ENCODE measurements at places on chromosomes 11 and 22.

DNA sequence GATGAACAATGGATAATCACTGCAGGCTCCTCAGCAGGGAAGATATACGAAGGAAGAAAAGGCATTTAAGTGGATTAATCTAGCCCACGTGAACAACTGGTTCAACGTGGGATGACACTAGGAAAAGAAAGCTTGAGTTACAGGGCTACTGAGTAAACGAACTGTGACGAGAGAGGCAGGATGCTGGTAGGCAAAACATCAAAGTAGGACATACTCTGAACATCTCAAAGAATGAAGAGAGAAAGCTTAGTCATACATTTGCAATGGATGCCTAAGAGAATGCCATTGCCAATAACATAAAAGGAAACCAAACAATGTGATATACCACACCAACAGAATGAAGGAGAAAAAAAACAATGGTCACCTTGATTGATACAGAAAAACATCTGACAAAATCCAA is 12.9 kb downstream of the USP28 start:
- no peak for DNase-seq

DNA sequence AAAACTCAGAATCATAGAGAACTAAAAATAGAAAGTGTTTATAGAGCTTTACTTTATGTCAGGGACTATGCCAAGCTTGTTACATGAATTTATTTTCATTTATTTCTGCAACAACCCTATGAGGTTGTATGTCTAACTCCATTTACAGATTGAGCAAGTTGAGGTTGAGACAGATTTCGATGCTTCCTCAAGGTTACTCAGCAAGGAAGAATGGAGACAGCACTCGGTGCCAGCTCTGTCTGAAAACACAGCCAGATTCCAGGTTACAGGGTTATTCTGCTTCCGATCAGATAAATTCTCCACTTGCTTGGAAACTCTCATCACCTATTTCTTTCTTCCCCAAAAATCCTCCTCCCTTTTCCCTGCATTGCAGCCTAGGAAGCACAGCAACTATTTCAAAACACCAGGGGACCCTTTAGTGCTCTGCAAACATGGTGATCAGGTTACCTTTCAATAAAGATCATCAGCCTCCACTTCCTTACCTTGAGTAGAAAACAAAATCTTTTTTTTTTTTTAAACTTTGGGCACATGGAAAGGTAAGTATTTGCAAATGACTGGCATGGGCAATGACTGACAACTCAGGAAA is 7.0 kb downstream of the MMP3 start:
- DNase-seq: no peak

- no peak for DNase-seq
These were observed 174.1 kb downstream of the CSNK2A3 start for GRCh38 chr11:11178671-11179638.

DNA sequence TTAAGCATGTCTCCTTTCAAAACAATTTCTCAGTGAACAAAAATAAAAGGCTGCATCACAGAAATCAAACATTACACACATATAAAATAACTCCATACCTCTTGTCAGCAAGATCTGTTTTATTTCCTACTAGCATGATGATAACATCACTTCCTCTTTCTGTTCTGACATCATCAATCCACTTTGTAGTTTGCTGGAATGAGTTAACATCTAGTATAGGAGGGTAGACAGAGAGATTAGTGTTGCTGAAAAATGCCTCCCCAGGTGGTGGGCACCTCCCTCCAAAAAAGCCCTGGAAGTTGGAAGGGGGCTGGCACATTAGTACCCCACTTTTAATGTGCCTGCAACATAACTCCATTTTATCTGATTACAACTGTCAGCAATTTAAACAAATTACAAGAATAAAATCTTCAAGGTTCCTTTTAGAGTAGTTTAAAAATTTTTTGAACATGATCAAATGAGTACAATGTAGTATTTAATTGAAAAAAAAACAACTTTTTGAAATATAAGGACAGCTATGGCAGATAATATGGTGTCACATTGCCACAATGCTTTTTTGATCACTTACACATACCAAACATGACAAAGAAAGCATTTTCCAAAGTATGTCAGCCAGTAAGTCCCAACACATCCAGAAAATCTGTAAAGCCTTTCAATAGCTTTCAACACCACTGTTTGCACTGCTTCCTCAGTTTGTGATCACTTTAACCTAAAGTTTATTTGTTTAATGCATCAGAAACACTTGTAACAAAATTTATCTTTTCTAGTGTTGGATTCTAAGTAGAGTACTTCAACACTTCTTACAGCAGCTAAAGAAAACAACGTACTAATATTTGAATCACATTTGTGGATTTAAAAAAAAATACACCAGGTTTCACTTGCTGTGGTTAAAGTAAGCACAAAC is 44.5 kb downstream of the RAB6A start:
- no peak for DNase-seq

- DNase-seq: no peak
These were observed 33.2 kb downstream of the OR8B12 start for GRCh38 chr11:124510279-124510678.

DNA sequence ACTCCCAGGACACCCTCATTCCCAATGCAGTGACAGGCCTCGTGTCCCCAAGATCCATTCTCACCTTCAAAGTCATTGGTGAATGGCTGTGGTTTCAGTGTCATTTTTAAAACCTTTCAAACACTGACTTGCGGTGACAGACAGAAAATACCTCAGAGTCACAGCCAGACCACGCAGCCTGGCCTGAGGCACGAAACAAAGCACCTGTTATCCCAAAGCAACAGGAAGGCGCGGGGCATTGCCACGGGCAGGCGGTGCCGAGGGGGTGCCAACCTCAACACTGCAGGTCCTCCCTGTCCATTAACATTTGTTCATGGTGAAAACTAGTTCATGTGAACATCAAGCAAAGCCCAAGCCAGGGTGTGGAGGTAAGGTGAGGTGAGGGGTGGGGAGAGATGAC is 38.2 kb downstream of the RPUSD4 start:
- DNase-seq: no peak

DNA sequence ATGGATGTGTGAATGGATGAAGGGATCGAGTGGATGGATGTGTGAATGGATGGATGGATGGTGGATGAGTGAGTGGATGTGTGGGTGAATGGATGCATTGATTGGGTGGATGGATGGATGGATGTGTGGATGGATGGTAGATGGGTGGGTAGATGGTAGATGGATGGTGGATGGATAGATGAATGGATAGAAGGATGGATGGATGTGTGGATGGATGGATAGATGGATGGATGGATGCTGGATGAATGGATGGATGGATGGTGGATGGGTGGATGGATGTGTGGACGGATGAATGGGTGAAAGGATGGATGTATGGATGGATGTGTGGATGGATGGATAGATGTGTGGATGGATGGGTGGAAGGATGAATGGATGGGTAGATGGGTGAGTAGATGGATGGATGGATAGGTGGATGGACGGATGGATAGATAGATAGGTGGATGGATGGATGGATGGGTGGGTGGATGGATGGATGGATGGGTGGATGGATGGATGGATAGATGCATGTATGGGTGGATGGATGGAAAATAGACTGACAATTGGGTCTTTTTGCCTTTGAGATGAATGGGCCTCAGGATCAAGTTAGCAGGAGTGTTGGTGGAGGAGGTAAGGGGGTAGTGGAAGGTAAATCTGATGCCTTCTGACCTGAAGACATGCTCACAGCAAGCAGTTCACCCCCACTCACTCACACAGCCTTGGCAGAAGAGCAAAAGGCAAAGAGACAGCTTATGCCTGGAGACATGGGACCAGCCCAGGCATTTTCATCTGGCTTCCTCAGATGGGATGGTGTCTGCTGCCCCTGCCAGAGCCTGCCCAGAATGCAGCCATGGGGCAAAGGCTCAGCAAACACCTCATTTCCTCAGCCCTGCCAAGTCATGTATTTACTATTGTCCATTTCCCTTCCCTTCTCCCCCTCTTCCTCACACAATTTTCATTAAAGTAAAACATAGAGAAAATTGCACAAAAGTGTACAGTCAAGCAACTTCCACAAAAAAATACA is 8.0 kb upstream of the FADD start:
- no peak for DNase-seq

- no peak for DNase-seq
These were observed 77.3 kb downstream of the ZBTB44 start for GRCh38 chr11:130237282-130238006.

- DNase-seq: no peak
These were observed 118.5 kb upstream of the LDLRAD3 start for GRCh38 chr11:35825386-35825785.

GRCh38 chr11:27672836-27673464 is 27.3 kb downstream of the BDNF start:
- no peak for DNase-seq

GRCh38 chr11:120723751-120724150 is 212.2 kb downstream of the GRIK4 start:
- no peak for DNase-seq

DNA sequence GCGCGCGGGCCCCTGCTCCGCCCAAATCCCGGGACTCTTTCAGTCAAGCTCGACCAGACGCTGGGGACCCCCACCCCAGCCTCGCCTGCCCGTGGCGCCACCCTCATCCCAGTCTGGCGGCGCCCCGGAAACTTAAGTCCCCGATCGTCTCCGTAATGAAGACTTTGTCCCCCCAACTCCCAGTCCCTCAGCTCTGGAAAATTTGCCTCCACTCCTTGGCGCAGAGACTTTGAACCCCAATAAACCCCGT is 348 bp downstream of the PLCB3 start:
- DNase-seq: no peak

DNA sequence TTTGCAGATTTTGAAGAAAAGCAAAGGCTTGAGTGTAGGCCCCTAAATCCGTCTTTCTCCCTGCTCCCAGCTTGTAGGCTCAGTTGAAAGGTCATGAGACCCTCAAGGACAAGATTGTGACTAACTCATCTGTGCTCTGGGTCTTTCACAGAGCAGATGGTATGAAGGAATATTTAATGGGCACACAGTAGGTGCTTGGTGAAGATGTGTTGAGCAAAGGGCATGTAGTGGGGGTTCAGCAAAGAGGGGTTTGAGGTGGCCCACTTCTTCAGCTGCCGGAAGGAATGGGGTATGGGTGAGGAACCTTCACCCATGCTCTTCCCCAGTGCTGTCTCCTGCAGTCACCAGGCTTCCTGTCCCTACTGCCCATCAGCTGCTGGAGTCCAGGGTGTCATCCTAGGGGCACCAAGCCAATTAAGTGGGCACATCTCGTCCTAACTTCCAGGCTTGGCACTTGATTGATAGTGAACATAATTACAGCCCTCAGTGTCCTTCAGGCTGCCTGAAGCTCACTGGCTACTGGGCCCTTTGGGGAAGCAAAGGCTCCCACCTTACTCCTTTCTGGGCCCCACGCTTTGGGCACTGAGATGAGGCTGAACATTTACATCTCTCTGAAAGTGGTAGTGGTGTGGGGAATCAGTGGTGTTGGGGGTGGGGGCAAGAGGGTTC is 15.0 kb downstream of the DGAT2 start:
- no peak for DNase-seq

DNA sequence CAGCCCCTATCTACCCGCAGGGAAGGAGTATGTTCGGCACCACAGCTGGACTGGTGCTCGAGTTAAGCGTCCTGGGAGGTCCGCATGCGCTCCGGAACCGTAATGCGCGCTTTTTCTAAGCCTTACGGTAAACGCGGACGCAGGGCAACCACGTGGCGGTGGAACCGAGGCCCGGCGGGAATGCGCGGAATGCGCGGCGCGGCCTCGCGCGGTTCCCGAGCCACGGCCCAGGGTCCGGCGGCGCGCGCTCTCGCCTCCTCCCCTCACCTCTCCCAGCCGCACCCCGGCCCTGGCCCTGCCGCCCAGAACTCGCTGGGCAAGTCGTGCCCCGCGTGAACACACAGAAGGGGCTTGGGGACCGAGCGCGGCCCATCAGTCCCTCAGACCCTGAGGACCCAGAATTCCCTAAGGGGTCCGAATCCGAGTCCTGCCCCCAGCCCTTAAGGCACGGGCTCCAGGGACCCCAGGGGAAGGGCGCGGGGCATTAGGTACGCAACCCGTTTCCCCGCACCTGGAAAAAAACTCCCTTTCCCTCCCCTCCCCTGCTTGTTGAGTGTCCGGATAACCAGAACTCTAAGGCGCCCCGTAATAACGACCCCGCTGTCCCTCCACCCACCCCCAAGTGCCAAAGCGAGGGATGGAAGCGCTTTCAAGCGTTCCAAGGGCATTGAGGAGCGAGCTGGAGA is 4.3 kb upstream of the CCND1 start:
- DNase-seq: no peak

DNA sequence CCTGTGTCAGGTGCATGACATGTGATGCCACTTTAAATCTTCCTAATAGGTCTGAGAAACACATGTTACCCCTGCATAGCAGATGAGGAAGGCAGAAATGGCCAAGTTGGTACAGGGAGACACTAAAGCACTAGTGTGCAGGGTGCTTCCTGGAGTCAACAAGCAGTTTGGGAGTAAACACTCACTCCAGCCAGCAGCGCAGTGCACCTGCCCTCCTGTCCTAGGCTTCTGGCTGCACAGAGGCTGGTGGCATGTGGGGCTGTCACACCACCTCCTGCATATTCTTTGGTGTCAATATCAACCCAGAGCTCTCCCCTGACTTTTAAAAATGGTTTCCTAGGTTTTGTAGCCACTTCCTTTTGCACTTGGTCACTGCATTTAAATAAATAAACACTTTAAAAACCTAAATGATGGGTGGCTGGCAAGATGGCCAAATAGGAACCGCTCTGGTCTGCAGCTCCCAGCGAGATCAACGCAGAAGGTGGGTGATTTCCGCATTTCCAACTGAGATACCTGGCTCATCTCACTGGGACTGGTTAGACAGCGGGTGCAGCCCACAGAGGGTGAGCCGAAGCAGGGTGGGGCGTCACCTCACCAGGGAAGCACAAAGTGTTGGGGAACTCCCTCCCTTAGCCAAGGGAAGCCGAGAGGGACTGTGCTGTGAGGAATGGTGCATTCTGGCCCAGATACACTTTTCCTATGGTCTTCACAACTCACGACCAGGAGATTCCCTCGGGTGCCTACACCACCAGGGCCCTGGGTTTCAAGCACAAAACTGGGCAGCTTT is 33.5 kb downstream of the GAB4 start:
- peak; percentile 10 for DNase-seq

- no peak for DNase-seq
These were observed 13.8 kb downstream of the CD3D start for GRCh38 chr11:118328745-118329144.

DNA sequence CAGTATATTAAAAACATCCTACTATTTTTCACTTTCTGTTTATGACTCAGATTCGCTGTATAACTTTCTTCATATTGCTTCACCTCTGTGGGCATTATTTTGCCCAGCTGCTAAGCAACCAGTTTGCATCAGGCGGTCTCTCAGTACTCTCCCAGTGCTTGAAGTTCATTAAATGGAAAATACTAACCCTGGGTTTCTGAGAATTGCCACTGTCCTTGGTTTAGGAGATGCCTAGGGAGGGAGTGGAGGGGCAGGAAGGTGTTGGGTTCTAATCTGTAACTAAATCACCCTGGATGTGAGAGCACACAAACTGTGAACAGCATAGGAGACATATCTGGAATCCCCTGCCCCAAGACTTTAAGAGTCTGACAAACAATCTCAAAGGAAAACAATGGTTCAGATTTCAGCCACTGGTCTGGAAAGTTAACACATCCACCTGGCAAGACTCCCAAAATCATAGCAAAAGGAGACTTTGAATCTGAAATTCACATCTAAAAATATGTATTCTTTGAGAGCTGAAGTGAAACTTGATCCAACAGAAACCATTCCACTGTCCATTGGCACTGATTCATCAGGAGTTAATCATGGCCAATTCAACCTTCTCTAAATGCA is 540.0 kb downstream of the SOX6 start:
- no peak for DNase-seq

- DNase-seq: no peak
These were observed 100.5 kb downstream of the WT1 start for GRCh38 chr11:32334822-32335221.

All from CD4-positive, alpha-beta T cell (primary cell).